ENCODE measurements at places on chromosomes 7 and 10.

DNA sequence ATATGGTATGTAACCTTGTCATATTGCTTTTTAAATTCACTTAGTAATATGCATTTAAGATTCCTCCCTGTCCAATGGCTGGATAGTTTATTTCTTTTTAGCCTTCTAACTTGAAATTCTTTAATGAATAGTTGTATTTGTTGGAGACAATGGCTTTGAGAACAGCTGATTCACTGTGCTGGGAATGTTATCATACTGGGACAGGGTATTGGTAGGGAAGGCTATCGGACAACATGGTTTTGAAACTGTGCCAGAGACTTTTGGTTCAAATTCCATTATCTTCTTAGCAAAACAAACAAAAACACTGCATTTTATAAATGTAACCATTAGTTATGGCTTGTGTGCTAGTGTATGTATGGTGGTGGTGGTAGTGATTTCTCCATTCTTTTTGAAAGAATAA lies 517.1 kb upstream of the ANKRD30A start:
- peak; percentile 74 for DNase-seq

DNA sequence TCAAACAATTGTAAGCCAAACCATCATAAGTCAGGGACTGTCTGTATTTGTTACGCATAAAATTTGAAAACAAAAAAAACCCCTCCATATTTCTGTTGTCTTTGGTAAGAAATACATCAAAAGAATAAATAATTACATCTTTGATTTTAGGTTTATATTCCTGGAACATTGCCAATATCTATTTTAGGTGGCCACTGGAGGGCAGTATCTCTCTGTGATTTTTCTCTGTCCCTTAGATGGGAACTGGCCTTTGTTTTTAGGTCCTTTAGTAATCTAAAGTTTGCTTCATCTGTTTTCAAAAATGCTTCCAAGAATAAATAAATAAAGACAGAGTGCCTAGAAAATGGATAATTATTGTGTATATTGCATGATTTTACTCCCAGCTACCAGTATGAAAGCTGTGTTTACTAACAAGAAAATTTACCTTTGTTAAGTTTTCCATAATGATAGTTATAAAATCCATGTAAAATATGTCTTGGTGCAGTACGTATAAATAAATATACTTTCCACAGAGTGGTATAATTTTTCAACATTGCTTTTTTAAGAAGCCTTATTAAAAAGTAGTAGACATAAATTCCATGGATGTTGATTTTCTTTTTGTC lies 64.2 kb downstream of the PHYHIPL start:
- peak; percentile 36 for DNase-seq

DNA sequence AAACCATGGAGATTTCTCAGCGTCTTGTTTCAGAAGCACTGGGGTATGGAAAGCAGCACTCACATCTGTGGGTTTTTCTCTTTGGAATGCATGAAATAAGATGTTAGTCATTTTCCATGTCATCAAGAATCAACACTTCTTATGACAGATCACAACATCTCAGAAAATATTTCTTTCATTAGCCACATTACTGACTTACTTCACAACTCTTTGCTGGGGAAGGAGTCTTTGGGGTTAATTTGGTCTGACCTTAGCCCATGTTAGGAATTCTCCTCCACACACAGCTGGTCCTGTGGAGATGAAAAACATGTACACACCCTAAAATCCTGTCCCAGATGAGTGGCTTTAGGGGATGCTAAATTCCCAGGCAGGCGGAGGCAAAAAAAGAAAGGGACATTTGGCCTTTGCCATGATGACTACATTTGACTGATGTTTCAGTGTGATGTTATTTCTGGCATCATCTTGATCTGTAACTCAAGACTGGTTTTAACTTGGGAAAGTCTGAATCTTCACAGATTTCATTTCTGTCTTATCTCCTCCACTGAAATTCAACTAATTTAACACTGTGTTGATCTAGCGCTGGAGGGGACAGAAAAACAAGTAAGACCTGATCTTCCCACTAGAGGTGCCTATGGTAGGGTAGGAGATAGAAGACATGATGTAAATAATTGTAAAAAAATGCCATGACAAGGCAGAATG lies 363.2 kb downstream of the PRPF18 start:
- DNase-seq = peak; percentile 95

GRCh38 chr7:129122751-129123509 lies 21.6 kb upstream of the TSPAN33 start:
- DNase-seq = no peak

- DNase-seq = peak; percentile 60
Measured at GRCh38 chr7:28785041-28785995, 172.8 kb downstream of the TRIL start.

- peak; percentile 1 for DNase-seq
Measured at GRCh38 chr7:88480896-88481295, 174.2 kb upstream of the STEAP4 start.

GRCh38 chr10:107163881-107164861 lies at the start of gene SORCS1:
Gene SORCS1, minus strand, starts transcription at chr10:107164706.
- no peak for DNase-seq

DNA sequence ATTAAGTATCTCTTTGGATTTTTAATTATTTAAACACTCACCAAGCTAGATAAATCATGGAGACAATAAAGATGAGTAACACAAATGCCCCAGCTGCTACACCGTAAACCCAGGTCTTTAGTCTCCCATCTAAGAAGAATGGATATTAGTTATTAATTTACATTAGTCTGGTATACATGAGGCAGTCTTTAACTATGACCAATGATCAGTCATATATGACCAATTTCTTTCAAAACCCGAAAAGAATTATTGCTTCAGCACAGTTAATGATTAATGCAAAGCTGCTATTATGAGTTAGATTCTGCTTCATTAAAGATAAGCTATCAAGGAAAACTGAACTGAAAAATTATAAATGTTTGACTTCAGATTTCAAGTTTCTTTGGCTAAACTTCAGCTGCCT lies 402.9 kb downstream of the PHF14 start:
- no peak for DNase-seq

DNA sequence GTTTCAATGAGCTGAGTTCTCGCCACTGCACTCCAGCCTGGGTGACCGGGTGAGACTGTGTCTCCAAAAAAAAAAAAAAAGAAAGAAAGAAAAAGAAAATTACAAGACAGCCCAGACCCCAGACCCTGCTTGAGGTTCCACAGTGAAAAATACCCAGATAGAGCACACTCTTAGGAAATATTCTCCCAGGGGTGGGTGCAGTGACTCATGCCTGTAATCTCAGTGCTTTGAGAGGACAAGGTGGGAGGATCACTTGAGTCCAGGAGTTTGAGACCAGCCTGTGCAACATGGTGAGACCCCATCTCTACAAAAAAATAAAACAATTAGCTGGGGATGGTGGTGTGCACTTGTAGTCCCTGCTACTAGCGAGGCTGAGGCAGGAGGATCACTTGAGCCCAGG lies 41.1 kb upstream of the GTF2IRD1 start:
- DNase-seq = no peak

GRCh38 chr7:120960714-120961113 lies 10.1 kb downstream of the ING3 start:
- no peak for DNase-seq

DNA sequence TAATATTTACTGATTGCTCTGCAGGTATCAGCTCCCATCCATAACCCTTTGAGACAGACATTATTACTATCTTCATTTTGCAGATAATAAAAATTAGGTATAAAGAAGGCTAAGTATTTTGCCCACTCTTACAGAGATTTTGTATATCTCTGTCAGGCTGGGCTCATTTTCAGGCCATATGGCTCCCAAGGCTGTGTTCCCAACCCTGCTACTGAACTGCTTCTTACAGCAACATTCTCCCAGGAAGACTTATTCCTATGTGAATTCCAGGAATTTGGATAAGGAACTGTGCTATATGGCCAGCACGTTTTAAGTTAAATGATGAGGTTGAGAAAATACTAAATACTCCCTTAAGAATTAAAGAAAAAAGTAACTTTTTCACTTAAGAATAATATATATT lies 1.9 kb upstream of the TMEM106B start:
- no peak for DNase-seq

DNA sequence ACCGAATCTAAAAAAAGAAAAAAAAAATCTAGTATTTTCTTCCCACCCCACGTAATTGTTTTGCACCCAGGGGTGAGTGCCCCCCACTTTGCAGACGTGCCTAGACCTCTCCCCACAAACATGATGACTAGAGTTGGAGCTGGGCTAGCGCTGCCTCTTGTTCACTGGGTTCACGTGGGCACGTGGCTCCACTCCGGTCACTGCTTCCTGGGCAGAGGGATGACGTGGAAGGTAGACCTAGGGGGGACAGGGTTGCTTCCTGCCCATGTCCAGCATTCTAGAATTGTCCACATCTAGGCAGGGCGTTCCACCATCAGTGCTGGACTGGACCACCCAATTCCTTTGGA lies 861 bp upstream of the LIMK1 start:
- no peak for DNase-seq

GRCh38 chr7:106874076-106874475 lies 9.0 kb downstream of the PIK3CG start:
- DNase-seq = no peak

DNA sequence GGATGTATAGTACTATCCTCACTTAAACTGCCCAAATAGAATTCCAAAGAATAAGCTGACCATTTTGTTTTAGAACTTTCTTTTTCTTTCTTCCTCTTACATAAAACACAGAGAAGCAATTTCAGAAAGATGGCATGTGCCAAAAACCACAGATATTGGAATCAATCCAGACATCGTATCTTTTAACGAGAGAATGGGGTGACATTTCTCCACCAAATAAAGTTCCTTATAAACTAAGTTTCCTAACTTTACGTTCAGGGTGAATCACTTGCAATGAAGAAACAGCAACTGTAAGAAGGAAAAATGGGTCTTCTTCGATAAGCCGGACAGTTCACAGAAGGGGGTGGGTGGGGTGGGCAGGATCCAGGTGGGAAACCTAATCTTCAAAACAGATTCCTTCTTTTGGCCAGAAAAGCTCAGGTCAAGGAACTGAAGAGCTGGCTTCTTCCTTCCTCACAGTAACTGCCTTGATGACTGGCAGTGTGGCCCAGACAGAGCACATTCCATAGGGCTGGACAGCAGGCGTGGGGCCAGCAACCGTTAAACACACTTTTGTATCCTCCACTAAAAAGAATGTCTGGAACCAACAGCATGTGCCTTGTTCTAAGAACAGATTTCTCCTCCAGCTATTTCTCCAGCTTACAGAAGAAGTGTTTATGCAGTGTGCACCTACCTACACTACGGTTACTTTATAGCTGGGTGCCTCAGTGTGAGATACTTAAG lies 31.5 kb downstream of the CREB3L2 start:
- DNase-seq = peak; percentile 87

GRCh38 chr7:38171623-38172391 lies 6.2 kb upstream of the STARD3NL start:
- DNase-seq = no peak

GRCh38 chr10:125567529-125567928 lies 115.4 kb downstream of the TEX36 start:
- DNase-seq = no peak

DNA sequence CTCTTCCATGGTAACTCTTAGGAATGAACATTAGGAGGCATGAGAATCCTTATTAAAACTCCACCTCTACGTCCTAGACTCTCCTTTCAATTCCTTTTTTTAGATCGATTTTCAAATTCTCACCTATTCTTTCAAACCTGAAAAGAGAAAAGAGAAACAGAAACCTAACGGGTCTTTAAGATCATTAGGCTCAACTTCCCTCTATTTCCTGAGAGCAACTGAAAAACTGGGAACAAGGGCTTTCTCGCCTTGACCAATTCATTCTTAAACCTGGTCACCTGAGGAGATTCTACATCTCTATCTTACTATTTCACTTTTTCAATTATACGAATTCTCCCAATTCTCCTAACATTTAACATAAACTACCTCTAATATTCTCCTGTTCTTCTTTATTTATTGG lies 2.8 kb downstream of the TFEC start:
- no peak for DNase-seq

GRCh38 chr7:116986611-116987565 lies 33.6 kb downstream of the ST7 start:
- peak; percentile 35 for DNase-seq

DNA sequence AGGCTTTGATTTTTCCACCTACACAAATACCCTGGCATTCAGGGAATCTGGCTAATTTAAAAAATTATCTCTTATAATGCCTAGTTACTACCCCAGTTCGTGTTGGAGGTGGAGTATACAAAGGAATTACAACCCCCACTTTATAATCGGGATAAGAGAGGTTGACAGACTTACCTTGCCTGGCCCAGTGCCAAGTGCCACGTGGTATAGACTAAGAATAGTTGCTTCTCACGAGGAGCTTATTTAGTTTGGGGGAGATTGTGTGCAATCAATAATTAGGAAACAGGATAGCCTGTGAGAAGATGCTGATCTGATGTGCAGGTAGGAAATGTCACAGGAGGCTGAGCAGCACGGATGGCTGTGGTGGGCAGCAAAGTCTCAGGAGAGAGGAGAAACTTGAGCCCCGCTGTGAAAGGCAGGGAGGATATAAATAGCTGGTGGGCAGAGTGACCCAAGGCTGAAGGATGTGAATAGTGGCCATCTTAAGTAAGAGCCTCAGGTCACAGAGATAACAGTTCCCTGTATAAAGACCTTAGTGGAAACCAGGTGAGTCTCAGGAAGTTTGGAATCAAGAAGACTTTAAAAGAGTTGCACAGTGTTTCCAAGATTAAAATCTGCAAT lies 11.3 kb upstream of the ATXN7L1 start:
- DNase-seq = no peak

DNA sequence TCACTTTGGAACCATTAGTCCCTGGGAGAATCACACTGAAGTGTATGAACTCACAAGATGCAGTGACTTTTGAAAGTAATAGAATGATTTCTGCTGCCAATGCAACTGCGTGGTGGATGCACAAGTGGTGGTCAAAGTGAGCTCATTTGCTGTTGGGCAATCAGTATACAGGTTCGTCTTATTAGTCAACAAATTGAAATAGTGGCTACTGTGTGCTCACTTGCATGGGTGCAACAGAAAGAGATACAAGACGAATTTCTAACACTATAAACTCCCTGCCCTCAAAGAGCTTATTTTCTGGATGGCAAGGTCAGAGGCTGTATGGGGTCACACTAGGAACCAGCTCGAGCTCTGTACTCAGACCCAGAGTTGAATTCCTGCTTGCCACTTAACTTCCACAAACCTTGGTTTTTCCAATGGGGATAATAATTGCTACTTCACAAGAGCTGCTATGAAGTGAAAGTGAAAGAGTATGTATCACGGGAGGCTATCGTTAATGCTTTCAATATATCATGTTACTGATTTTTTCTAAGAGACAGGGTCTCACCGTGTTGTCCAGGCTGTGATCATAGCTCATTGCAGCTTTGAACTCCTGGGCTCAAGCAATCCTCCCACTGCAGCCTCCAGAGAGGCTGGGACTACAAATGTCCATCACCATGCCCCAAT lies 8.3 kb upstream of the BCL7B start:
- no peak for DNase-seq

DNA sequence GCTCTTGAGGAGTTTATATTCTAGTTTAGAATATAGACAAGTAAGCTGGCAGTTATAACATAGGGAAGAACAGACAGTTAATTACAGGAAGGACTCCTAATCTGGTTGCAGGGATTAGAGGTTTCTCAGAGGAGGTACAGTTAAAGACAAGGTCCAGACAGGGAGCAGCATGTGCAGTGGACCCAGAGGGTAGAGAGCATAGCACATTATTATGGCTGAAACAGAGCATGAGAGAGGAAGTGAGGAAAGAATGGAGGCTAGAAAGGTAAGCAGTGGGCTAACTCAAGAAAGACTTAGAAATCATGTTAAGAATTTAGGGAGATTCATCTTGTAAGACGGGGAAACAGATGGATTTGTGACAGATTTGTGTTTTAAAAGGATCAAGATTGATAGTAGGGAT lies 9.7 kb downstream of the MIOS start:
- DNase-seq = no peak

GRCh38 chr7:26186364-26187311 lies 13.9 kb downstream of the HNRNPA2B1 start:
- no peak for DNase-seq
